ENCODE measurements at places on chromosomes 12 and 14. TPM values are rescaled to one million over a fixed set of nuclear protein-coding genes. Genes with fewer than 3 reads are reported as not detected.

Gene SLCO1B1
- polyA plus RNA-seq, result not detected

DNA sequence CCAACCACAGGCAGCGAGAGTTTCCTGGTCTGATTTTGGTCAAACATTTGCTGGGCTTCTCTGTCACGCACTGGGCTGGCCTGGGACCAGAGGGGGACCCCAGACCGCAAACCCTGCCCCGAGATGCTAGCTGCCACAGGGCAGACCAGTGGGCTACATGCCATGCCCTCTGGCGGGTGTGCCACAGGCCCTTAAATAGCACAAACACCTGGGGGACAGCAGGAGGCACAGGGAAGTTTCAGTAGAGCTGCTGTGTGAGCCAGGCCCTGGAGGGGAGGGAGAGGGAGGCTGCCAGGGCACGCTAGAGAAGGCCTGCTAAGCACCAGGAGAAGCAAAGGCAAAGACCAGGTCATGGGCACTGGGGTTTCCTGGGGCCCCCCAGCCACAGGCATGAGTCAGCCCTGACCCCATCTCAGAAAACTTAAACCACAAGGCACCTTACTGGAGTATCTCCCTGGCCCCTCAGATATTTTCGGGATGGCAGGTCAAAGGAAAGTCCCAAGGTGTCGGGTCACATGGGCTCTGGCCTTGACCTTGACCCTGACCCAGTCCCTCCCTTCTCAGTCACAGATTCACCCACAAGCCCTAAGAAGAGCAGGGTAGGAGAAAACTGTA, 29.2 kb downstream of the ITPK1 start:
- no peak for DNase-seq

DNA sequence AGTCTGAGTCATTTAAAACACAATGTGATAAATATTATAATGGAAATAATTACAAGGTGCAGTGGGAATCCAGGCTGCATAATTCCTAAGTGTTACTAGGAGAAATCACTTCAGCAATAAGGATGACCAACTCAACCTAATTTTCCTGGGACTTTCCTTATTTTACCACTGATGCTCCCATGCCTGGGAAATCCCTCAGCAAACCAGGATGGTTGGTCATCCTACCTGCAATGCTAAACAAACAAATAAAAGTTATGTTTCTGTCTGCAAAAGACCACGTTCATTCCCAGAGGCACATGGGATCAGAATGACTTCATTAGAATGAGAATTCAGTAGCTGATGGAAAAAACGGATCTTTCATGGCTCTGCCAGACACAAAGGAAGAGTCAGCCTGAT, 130.8 kb upstream of the RAP1B start:
- peak; percentile 30 for DNase-seq

DNA sequence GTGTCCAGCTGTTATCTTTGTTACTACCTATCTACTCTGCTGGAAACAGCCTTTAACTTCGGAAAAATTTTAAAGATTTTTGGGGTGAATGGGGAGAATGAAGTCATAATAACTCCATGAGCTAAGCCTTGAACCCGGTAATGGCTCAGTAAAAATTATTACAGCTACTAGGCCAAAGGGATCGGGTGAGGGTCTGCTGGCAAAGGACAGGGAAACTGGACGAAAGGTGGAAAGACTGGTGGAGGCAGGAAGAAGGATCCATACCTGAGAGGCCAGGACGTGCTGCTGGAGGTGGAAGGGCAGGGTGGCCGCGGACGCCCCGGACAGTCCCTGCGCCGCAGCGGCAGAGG, 10.1 kb downstream of the TBX3 start:
- no peak for DNase-seq

GRCh38 chr12:115135800-115136211, 451.8 kb upstream of the TBX3 start:
- peak; percentile 25 for DNase-seq

DNA sequence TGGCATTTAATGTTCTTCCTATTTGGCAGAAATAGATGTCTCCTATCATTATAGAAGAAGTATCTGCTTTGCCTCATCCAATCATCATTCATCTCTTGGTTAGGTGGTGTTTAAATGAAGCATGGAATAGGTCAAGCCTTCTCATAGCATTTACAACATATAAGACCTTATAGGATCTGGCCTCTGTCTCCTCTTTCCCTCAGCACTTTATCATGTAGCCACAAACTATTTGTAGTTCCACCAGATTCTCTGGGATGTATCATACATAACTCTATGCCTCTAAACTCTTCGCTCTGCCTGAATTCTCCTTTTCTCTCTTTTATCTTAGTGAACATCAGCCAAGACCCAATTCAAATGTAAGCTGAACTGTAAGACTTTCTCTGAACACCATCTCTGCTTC, 20.7 kb downstream of the NAA25 start:
- no peak for DNase-seq

DNA sequence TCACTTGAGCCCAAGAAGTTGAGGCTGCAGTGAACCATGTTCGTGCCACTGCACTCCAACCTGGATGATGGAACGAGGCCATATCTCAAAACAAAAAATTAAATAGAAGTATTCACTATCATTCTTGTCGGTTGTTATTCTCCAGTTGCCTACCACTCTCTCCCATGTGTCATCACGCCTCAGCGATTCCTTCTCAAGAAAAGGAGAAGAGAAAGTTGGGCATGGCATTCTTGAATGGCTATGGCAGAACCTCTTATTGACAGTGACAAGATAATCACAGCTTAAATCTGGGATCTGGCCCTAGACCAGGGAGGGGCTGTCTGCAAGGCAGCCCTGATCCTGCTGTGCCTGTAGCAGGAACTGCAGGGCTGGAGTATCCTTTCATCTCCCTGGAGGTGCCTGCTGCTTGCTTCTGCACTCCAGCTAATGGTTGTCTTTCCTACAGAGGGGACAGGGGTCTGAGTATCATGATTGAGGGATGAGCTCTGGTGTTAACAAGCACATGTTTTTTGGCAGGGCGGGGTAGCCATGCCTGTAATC, 12.8 kb upstream of the MLEC start:
- no peak for DNase-seq

DNA sequence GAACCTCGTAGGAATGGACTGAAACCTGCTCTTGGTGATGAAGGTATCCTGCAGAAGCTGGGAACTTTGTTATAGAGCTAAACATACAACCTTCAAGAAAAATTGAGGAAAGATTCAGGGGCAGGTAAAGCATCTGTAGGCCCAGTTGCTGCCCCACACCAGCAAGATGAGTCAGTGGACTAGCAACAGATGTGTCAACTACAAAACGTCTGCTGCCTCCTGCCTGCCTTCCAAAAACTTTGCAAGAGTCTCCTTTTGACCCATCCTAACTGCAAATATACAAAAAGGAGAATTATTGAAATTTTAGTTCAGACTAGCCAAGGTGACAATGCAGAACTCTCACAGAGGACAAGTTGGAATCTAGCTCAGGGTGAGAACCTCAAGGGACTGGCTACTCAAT, 60.9 kb upstream of the TMTC1 start:
- DNase-seq, result no peak

DNA sequence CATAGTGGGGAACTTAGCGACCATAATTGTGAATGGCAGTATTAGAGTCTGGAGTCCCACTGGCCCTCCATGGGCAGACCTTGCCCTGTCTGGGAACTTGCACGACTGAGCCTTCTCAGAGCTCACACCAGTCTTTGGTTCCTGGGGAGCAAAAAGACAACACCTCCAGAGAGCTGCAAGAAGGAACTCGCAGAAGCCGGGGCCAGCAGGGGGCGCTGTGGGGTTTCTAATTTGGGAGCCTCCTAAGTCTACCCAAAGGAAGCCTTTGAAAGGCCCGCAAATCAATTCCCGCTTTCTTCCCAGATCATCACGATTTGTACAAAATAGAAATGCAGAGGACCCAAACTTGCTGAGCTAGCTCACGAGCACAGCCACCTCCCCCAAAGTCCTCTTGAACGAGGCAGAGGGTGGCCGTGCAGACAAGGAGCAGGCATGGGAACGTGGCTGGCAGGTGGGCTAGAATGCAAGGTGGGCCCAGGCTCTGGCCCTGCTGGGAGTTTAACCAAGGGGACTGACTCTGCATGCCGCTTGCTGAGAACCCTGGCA, 46.3 kb upstream of the FBXO21 start:
- DNase-seq, result peak; percentile 44

GRCh38 chr12:86230516-86231146, 25.6 kb downstream of the MGAT4C start:
- no peak for DNase-seq
